Stimulated activated CD4-positive, alpha-beta T cell treated with anti-CD3 and anti-CD28 coated beads, TNF-alpha, amount 100 ng/mL, for 24 hours (primary cell): ENCODE measurements at places on chromosomes 4 and X.
A peak's percentile ranks its signal among the peaks of the same experiment; 100 is the strongest.

DNA sequence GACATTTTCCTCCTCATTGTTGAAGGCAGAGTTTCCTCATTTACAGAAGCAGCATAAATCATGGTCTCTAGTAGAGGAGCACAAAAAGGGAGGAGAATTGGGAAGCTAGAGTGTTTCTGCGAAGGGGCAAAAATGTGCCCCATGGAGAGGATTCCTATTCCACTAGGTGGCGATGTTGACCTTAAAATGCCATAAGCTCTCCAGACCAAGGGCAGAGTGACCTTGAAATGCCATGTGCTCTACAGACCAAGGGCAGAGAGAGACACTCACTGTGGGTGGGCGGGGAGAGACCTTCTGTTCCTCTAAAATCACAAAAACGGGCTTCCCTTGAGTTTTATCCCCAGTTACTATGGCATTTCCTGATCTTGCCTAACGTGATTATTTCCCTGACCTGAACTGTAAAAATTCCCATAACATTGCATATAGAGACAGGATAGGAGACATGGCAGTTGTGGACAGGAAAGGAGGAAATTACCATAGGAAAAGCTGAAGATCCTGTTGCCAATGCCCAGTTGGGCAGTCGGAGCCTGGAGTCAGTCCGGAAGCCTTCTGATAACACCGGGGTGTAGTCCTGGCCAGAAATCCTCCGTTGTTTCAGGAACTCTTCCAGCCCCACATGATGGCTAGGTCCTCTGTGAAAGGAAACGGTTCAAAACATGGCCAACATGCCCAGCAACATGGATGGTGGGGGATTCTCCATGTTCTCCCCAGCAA, 567.7 kb downstream of the MAGEB5 start:
- DNase-seq, result no peak

DNA sequence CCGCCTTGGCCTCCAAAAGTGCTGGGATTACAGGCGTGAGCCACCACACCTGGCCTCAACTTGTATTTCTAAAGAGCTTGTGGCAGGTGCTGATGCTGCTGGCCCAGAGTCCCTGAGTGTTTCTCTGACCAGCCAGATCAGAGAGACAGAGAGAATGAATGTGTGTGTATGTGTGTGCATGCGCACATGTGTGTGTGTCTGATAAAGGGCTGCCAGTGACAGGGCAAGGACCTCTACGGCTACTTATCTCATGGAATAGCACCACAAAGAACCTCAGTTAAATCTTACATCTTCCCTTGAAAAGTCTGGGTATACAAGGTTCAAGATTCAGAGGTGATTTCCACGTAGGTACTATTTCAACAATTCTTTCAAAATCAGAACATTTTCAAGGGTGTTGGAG, 86.0 kb downstream of the SCD5 start:
- DNase-seq, result no peak

DNA sequence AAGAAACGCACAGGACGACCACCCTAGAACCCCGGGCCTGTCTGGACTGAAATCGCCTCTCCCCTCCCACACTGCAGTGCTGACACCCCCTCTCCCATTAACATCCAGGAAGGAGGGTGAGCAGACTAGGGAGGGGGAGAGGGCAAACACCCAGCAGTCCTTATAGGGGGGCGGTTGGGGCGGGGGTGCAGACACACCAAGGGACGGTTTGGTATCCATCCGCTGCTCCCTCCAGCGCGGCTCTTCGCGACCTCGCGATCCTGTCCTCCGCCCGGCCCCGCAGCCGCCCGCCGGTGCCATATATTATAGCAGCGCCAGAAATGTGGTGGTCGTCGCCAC, 411 bp upstream of the GPRASP1 start:
- no peak for DNase-seq

DNA sequence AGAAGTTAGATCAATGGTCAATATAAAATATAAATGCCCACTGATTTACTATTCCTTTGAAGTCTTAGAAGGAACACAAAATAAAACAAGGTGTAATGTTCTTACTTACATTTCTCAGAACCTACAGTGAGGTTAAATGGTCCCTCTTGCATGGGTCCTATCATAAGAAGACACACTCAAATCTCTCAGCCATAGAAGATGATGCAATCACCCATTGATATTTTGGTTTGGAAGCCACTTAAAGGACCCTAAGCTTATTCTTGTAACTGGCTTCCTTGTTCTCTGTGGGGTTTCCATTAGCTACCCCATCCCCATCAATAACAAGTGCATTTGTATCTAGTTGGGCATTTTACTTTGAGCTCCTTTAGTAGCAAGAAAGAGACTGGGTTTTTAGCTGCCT, 15.1 kb downstream of the REELD1 start:
- no peak for DNase-seq

- DNase-seq, result no peak
Measured at GRCh38 chrX:39755143-39756032, 342.4 kb downstream of the BCOR start.

GRCh38 chr4:39467464-39467863, 8.6 kb downstream of the LIAS start:
- DNase-seq, result no peak

GRCh38 chr4:177862541-177863176, 420.4 kb upstream of the AGA start:
- DNase-seq, result no peak

DNA sequence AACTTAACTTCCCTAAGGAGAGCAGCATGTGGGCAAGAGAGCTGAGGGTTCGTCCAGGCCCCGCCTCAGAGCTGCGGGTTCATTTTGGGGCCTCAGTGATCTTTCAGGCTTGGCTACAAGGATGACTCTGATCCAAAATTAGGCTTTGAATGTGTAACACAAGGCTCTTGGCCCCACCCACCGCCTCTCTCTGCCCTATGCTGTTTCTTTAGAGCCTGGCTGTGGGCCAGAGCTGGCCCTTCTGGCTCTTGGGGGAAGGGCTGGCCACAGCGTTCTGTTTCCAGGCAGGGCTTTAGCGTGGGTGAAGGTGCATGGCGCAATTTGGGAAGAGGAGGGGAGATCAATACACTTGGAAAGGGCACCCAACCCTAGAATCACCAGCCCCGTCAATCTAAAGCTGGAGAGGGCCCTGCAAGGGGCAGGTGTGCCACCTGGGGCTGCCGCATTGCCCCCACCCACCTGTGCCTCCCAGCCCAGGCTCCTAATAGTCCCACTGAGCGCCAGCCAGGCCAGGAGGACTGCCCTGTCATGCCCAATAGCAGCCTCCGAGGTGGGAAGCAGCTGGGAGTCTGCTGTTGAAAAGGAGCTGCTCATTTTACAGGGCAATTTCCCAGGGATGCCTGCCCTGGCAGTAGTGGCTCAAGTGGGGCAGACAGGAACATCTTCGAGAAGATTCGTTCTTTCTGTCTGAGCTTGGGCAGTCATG, 84.5 kb upstream of the MAML3 start:
- no peak for DNase-seq

DNA sequence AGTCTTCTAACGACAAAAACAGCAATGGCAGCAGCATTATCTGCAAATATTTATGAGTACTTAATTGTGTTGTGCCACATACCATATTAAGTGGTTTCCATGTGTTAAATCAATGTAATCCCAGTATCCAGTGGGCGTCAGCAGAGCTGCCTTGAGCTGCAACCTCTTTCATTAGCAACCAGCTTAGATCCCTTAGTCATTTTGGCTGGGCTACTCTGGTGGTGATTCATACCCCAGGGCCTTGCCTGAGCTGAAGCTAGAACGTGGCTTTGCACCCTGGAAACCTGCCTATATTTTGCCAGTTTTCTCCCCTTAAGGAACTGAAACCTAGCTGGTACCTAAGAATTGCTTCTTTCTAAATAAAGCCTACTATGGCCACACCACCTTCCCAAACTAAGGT, 474.3 kb upstream of the FTHL17 start:
- no peak for DNase-seq

- DNase-seq, result no peak
Measured at GRCh38 chr4:186761393-186761792, 37.7 kb upstream of the FAT1 start.

DNA sequence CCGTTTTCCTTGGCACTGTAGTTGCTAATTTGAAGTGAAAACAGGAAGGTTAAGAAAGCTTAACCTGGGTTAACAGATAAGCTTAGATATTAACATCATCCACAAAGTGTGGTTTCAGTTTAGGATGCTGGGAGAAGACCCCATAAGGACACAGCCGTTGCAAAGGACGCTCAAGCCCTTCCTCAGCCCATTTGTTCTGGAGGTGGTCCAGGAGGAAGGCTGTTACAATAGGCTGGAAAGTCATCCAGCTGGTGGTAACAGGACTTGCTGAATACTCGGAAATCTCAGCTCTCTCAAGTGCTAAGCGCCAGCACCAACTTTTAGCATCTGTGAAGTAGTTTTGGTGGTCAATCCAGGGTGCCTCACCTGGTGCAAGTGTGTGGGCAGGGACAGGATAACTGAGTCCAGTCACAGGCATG, 14.2 kb downstream of the CHST7 start:
- no peak for DNase-seq

DNA sequence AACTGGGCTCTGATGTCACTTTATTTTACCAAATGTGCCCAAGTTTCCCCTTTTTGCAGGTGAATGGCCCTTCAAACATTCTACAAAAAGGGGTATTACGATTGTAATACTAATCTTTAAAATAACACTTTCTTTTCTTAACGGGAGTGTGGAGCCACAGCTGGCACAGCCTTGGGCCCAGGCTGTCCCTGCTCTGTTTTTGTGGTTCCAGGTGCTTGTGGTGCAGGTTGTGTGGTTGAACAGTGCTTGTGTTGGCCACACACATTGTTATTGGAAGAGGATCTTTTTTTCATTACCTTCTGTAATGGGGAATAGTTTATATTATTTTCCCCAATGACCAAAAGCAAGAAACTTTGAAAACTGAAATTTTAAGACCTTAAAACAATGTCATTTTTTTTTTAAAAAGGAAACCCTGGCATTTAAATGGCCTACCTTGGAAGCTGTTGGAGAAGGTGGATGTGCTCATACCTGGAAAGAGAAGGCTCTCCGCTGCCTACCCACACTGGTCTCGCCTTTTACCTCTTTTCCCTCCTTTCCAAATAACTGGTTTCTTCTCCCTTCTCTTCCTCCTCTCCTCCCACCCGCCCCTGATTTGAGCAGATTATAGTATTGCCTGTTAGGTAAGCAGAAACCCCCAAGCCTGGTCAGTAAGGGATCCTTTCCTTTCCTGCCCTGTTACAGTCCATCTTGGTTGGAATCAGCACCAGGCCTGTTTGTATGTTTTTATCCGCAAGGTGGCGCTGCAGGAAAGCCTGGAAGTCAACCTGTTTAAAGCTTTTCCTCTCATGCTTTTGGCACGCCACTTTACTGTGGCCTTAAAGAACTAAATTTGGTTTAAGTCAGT, 28.6 kb downstream of the HADH start:
- DNase-seq, result peak; percentile 69

- DNase-seq, result no peak
Measured at GRCh38 chr4:149793459-149793858, 22.2 kb downstream of the IQCM start.

DNA sequence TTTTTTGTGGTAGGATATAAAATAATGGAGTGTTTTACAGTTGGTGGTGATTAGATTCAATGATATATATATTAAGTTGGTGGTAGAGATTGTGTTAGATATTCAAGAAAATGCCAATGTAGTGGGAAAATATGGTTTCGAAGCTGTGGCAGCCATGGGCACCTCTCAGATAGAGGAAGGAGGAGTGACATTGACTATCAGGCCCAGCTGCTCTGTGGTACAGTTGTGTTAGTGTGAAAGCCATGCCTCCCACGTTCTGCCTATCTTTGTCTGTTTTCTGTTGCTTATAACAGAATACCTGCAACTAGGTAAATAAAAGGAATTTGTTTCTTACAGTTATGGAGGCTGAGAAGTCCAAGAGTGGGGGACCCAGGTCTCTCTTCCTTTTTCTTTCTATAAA, 101.9 kb downstream of the ARHGAP10 start:
- no peak for DNase-seq
